ENCODE measurements at places on chromosomes 2 and 18. TPM values are rescaled to one million over a fixed set of nuclear protein-coding genes. Genes with fewer than 3 reads are reported as not detected.

The ACTG2 gene
- 5.0 TPM for total RNA-seq

The DCDC2C gene
- not detected for total RNA-seq

The NRP2 gene
- total RNA-seq, result 26.1 TPM

The KLHL29 gene
- total RNA-seq, result 12.7 TPM

The RFTN2 gene
- 23.0 TPM for total RNA-seq

The GCC2 gene
- total RNA-seq, result 7.7 TPM

The TEX44 gene
- total RNA-seq, result not detected

The RFX8 gene
- total RNA-seq, result 0.12 TPM

The AQP12B gene
- total RNA-seq, result not detected

The GPR17 gene
- not detected for total RNA-seq

The LIMS4 gene
- total RNA-seq, result 11.2 TPM

The CPO gene
- total RNA-seq, result not detected

The AGPS gene
- 20.2 TPM for total RNA-seq
